ENCODE measurements at places on chromosomes 2 and 18.

DNA sequence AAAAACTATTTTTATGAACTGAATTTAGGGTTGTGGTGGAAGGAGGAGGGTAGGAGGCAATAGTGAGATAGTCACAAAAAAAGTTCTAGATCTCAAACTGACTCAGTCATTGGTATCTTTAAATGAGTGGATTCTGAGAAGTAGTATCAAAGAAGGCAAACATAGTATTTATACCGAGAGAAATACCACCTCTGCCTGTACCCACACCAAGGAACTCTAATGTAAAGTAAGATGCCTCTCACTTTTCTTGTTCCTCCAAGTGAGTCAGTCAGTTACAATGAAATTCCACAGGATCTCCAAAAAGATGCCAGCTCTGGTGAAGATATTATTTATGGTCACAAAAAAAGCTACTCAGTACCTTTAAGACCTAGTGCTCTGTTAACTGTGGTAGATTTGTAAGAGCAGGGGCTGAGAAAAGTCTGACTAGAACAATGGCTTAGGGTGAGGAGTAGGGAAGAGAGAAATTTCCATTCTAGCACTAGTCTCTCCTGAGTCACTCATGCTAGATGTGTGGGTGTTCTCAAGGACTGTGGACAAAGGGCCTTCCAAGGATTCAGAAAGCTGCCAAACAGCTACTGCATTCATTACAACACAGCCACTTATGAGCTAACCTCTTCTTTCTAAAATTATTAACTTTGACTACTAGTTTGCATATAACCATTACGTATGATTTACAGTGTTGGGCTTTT is 36.3 kb downstream of the YWHAQ start:
- DNase-seq = no peak

DNA sequence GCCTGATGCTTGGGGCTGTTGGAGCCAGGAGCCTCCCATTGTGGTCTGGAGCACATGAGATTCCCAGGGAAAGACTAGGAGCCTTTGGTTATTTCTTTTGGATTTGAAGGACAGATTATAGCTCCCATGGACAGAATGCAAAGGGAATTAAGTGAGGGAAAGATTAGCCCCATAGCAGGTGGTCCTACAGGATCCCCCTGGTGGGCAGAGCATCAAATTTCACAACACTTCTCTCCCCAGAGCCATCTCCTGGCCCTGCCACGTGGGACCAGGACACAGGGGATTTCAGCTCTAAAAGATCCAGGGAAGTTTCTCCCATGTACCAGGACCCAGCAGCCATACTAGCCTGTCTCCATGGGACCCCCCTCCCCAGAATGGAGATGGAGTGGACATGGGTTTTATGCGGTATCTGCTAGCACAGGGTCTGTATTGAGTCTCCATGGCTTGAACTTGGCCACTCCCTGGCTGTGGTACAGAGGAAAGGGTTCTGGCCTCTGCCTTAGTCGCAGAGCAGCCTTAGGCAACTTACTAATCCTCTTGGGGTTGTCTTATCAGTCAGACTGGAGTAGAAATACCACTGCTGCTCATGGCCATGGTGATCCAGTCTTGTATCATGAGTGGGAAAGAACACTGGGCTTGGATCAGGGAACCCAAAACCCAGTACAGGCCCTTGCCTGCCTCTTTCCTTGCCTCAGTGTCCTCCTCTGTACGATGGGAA is 6.8 kb upstream of the PLB1 start:
- DNase-seq = no peak

DNA sequence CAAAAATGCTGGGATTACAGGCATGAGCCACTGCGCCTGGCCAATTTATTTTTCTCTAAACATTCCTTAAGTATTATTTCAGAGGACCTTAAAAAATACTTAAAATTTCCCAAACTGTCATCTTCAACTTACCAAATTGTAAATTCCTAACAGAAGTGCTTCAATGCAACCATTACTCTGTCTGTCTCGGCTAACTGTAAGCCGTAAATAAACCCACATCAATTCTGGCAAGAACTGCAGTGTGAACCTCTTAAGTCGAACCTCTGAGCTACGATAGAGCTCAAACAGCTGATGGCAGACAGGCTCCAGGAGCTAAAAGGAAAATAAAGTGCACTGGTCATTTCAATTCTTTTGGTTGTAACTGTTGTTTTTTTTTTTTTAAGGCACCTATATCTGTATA is 53.4 kb upstream of the ORC2 start:
- DNase-seq = no peak

DNA sequence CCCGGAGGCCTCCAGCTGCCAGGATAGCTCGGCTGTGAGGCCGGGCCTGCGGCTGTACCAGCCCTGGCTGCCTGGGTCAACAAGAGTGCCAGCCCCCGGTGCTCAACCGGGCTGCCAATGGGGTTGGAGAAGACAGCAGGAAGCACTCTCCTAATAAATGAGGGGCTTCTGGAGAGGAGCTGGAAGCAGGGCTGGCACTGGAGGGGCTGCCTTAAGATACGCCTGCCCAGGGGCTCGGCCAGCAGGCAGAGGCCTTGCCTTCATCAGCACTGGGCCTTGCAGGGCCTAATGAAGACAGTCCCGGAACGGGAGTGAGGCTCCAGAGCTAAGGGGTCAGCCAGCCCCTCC is 73.6 kb downstream of the TEX51 start:
- DNase-seq = no peak

Measured in activated effector memory CD4-positive, alpha-beta T cell treated with Interleukin-2 at 50 U/mL for 16 hours (primary cell).